ENCODE measurements at places on chromosomes 3 and 15. TPM values are rescaled to one million over a fixed set of nuclear protein-coding genes. Genes with fewer than 3 reads are reported as not detected.
A peak's percentile ranks its signal among the peaks of the same experiment; 100 is the strongest.

DNA sequence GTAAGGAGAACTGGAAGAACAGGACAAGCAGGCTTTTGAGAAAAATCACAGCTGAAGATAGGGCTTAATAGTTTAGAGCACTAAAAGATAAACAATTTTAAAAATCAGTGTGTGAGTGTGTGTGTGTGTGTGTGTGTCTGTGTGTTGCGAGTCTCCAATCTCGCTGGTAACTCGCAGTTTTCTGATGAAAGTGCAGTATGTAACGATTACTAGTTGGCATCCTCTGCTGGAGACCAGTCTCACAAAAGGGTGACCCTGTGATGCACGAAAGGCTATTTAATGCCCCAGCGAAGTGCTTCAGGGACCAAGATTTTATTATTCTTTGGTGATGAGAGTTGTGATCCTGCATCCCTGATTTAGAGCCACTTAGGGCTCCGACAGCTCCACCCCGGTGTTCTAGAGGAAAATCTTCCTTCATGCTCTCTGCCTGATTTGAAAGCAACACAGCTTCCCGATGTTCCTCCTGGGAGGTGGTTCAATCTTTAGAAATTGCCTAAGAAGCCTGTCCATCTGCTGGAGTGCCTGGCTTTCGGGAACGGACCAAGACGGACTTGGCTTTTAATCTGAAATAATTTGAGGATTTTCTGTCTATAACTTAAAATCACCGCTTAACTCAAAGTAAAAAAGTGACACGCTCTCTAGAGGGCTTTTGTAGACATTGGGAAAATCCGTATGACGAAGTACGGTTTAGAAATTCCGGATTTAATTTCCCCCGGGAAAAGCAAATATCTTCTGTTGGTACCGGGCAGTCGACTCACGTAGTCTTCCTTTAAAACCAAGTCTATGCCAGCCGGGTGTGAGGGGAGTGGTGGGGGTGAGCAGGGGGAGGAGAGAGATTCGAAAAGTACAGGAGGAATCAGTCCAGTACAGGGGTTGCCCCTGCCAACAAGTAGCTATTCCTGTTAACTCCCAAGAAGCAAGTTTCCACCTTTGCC, 1.1 kb upstream of the ALCAM start:
- H3K36me3 ChIP-seq: no peaks in the 10 kb centered on the region
- peaks cover 30% of the 10 kb centered on the region for H3K27me3 ChIP-seq
- H3K27ac ChIP-seq: peak overlapping the region; percentile 100
- DNase-seq: no peak
- H3K4me1 ChIP-seq: peaks cover 27% of the 10 kb centered on the region
- peak overlapping the region; percentile 98 for H3K4me3 ChIP-seq

- H3K4me1 ChIP-seq: no peaks in the 10 kb centered on the region
- H3K27me3 ChIP-seq: peaks cover 4% of the 10 kb centered on the region
- H3K4me3 ChIP-seq: no peak overlapping the region
Measured at GRCh38 chr15:37791693-37792092, 142.7 kb upstream of the TMCO5A start.

DNA sequence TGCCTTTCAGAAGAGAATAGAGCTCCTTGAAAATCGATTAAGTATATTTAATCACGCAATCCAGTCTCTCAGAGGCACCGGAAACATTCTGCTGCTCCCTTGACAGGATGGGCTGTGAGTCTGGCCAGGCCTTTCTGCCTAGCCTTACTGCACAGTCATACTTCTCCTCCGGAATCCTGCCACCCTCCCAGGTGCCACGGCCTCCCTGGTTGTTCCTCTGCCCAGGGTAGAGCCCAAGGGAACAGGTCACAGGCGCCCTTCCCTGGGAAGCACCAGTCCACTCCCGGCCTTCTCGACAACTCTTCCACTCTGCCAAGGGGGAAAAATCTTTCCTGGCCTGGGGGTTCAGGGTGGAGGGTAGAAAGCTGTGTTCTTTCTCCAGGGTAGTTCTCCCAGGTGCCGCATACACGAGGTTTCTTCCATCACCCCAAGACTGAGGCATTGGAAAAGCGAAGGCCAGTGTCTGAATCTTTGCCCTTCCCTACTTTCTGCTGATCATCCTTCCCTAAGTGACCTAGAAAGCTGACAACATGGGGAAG, 17.4 kb upstream of the SYNM start:
- DNase-seq: no peak
- H3K27me3 ChIP-seq: peaks cover 16% of the 10 kb centered on the region
- H3K4me3 ChIP-seq: no peak overlapping the region
- no peak overlapping the region for H3K27ac ChIP-seq

GRCh38 chr3:141243271-141243707, 11.7 kb downstream of the PXYLP1 start:
- peak overlapping the region; percentile 61 for H3K4me3 ChIP-seq
- no peaks in the 10 kb centered on the region for H3K27me3 ChIP-seq
- peaks cover 11% of the 10 kb centered on the region for H3K4me1 ChIP-seq
- peak overlapping the region; percentile 77 for H3K27ac ChIP-seq
- peaks cover 5% of the 10 kb centered on the region for H3K36me3 ChIP-seq

DNA sequence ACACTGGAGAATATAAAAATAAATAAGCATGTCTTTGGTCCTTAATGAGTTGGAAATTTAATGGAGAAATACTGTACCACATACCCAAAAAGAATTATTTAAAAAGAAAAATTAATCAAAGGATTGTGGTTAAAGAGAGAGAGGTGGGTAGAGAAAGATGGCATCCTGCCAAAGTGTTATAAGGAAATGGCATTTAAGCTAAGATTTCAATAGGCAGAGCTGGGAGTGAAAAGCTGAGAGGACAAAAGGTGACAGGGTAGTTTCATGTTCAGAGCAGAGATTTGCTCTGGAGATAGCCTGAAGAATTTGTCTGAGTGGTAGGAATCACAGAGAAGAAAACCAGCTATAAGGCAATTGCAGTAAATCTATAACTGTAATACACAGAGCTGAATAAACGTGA, 181.0 kb downstream of the SI start:
- H3K4me3 ChIP-seq: no peak overlapping the region
- H3K4me1 ChIP-seq: no peaks in the 10 kb centered on the region
- H3K27me3 ChIP-seq: no peaks in the 10 kb centered on the region
- DNase-seq: no peak
- no peak overlapping the region for H3K27ac ChIP-seq
- H3K36me3 ChIP-seq: no peaks in the 10 kb centered on the region

The CSPG5 gene
- total RNA-seq: 0.21 TPM
